Activated T-cell treated with anti-CD3 and anti-CD28 coated beads, Interleukin-2, amount 50 U/mL, for 1 hour (primary cell): ENCODE measurements at places on chromosomes 7 and 10.

DNA sequence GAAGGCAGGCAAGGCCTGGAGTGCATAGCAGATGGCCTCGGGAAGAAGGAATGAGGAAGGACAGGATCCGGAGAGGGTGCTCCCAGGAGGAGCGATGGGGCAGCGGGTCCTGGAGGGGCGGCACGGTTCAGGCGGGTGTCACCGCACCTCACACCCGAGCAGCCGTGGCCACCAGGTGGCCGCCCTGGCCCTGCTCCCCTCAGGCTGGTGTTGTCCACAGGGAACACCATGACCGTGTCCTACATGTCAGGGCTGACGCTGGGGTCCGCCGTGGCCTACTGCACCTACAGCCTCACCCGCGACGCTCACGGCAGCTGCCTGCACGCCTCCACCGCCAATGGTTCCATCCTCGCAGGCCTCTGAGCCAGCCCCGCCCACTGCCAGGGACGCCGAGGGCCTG is 19.8 kb downstream of the SLC29A4 start:
- no peak for DNase-seq

- peak; percentile 63 for DNase-seq
Observed at GRCh38 chr10:46228563-46229071, 58.2 kb upstream of the ANTXRL start.

- DNase-seq = no peak
Observed at GRCh38 chr7:23622506-23622925, 25.3 kb downstream of the CCDC126 start.

- DNase-seq = no peak
Observed at GRCh38 chr10:63722537-63722936, 201.3 kb downstream of the REEP3 start.

- DNase-seq = no peak
Observed at GRCh38 chr10:14588084-14588937, 186.4 kb downstream of the FAM107B start.

- DNase-seq = no peak
Observed at GRCh38 chr7:42878303-42878702, 33.6 kb downstream of the C7orf25 start.

DNA sequence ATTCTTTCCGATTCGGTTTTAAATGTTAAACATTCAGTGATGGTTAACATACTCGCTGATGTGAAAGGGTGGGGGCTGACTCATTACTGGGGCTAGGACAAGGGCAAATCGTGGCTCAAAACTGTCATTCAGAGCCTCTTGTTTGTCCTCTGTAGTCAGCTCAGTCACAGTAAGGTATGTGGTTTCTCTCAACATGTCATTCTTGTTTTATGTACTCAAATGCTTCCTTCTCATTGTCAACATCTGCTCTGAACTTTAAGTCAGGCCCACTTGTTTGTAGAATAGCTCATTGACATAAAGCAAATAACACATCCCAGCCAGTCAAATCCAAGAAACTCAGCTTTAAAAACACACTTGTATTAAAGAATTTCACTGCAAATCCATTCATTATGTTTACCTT is 7.3 kb downstream of the SLC16A9 start:
- DNase-seq = no peak

DNA sequence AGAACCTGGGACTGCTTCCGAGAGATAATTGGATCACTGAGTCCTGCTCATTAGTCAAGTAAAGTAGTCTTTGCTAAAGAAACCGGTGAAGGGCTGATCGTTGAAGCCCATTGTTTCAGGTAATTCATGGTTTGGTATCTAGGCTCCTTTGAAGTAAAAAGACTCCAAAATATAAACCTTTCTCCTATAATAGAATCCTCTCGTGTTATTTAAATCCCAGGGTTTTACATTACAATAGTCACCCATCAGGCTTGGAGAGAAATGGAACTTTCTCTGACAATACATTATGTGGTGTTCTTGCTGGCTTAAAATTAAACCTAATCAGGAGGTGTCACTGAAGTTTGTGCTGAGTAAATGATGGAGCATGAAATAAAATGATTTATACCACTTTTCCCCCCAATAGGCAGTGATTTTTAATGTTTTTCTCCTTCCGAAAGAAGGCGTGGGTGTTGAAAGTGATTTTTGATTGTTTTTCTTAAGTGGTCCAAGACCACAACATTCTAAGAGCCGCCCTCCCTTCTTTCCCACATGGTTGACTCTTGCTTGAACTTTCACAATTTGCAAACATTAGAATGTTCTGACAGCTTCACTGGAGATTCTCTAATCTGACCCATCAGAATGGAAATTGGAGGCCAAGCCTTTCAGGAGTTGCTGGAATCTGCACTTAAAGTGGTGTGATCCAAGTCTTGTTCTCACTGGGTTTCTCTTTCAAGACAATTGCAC is 44.2 kb downstream of the LRMDA start:
- DNase-seq = no peak

DNA sequence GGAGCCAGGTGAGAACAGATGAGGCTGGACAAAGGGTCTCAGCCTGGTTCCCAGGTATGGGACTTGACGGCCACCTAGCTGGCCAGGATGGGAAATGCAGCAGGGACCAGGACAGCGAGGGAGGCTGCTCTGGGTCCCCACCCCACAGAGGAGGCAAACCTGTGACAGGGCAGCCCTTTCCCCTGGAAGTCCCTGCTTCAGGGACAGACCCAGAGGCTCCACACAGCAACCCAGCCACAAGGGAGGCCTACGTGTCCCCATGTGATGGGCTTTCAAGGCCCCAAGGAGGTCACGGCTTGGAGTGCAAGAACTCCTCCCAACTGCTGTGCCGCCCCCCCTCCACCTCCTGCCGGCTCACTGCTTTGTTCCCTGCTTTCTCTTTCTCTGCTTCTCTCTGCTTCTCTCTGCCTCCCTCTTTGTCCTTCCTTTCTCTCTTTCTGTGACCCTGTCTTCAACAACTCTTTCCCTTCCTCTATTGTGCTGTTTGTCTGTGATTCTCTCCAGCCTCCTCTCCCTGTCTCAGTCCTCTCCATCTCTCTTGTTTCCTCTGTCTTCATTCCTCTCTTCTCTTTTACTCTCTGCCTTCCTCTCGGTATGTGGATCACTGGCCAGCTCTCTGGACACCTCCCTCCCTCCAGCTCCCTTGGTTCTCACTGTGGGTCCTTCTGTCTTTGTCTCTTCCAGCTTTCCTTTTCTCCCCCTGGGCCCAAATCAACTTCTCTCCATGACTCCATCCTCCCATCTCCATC is 9.6 kb upstream of the EIF5AL1 start:
- DNase-seq = no peak

- no peak for DNase-seq
Observed at GRCh38 chr10:77205135-77205534, 432.5 kb downstream of the KCNMA1 start.

DNA sequence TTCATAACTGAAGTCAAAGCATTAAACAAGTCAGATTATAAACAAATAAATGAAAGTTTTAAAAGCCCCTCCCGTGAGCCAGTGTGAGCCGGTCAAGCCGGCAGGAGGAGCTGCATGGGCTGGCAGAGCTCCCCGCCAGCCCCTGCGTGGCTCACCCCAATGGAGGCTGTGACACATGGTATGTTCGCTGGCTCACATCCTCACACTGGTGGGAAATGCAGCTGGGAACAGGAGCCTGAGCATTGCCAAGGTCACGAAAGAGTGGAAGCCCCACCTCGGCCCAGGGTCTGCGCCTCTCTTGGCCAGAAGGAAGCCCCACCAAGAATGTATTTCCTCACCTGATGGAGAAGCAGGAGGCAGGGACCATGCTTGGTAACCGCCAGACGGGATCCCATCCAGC is 261.7 kb upstream of the TCERG1L start:
- no peak for DNase-seq
